ENCODE measurements at places on chromosomes 1 and 21.

- H3K36me3 ChIP-seq: no peaks in the 10 kb centered on the region
- H3K27me3 ChIP-seq: no peaks in the 10 kb centered on the region
- no peak for DNase-seq
- peaks cover 5% of the 10 kb centered on the region for H3K4me1 ChIP-seq
- H3K27ac ChIP-seq: no peak overlapping the region
These were observed 269.5 kb downstream of the NPHP4 start for GRCh38 chr1:5722635-5723164.

- no peak for DNase-seq
- peaks cover 52% of the 10 kb centered on the region for H3K4me1 ChIP-seq
- H3K4me3 ChIP-seq: no peak overlapping the region
- H3K36me3 ChIP-seq: no peaks in the 10 kb centered on the region
- H3K27ac ChIP-seq: no peak overlapping the region
- H3K27me3 ChIP-seq: no peaks in the 10 kb centered on the region
These were observed 5.2 kb downstream of the BCAR3 start for GRCh38 chr1:93676427-93676826.

DNA sequence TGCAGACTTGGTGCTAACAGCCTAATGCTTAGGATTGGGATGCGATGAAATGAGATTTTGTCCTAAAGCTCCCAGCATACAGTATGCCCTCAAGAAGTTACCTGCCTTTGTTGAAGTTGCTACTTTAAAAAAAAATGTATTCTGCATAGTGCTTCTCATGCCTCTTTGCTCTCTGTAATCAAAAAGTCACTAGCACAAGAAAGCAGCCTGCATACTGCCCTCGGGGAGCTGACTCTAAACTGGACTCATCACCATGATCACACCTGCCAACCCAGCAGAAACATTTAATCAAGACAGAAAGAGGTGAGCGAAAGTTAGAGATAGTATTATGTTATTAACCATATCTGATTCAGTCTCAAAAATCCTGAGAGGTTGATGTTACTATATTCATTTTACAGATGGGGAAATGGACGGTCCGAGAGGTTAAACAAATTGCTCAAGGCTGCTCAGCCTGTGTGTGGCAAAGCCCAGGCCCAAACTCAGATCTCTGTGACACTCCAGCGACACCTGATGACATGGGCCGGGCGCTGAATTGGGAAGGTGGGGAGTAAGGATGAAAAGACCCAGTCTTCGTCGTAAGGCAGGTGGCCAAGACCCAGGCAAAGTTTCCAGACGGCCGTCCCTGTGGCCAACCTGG lies 1.1 kb downstream of the BATF3 start:
- H3K4me1 ChIP-seq: peaks cover 27% of the 10 kb centered on the region
- H3K27ac ChIP-seq: no peak overlapping the region
- H3K36me3 ChIP-seq: no peaks in the 10 kb centered on the region

- no peak overlapping the region for H3K27ac ChIP-seq
- peak; percentile 14 for DNase-seq
- H3K4me1 ChIP-seq: peaks cover 3% of the 10 kb centered on the region
- H3K4me3 ChIP-seq: no peak overlapping the region
- H3K27me3 ChIP-seq: no peaks in the 10 kb centered on the region
- H3K36me3 ChIP-seq: no peaks in the 10 kb centered on the region
These were observed 326.4 kb downstream of the TGFB2 start for GRCh38 chr1:218671573-218671972.

GRCh38 chr1:60697204-60697994 lies 385.0 kb upstream of the NFIA start:
- no peaks in the 10 kb centered on the region for H3K36me3 ChIP-seq
- H3K4me1 ChIP-seq: no peaks in the 10 kb centered on the region
- no peaks in the 10 kb centered on the region for H3K27me3 ChIP-seq
- H3K27ac ChIP-seq: no peak overlapping the region

DNA sequence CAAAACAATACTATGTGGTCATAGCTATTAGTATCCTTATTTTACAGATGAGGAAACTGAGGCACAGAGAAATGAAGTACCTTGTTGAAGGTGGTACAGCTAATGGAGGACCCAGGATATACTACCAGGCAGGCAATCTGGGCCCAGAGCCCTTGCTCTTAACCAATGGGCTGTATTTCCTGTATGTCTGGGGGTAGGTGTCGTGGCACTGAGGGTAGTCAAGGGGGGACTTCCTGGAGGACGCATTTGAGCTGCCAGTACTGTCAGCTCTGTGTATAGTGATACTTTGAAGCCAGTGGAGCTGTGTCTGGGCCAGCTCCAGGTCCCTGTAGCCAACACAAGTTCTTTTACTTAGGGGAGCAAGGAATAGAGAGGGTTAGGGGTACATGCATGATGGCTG lies 34.9 kb downstream of the FAM151A start:
- H3K4me3 ChIP-seq: no peak overlapping the region
- no peaks in the 10 kb centered on the region for H3K4me1 ChIP-seq
- no peaks in the 10 kb centered on the region for H3K36me3 ChIP-seq
- DNase-seq: no peak
- no peak overlapping the region for H3K27ac ChIP-seq

DNA sequence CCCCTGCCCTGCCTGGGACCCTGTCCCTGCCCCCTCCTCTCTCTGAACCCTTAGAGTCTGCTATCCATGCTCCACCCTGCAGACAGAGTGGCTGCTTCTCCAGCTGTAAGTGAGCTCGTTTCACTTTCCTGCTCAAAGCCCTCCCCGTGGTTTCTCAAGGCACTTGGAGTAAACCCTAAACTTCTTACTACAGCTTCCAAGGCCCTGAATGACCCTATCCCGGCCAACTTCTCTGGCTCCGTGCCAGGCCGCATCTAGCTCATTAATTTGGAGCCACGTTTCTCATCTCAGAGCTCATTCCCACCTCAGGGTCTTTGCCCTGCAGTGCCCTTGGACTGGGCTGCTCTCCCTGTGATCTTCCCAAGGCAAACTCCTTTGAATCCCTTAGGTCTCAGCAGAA lies 235.1 kb upstream of the RUNX1 start:
- H3K27me3 ChIP-seq: no peaks in the 10 kb centered on the region
- DNase-seq: no peak
- no peaks in the 10 kb centered on the region for H3K36me3 ChIP-seq

GRCh38 chr1:172671591-172671990 lies 12.7 kb downstream of the FASLG start:
- peak overlapping the region; percentile 44 for H3K27ac ChIP-seq
- peaks cover 14% of the 10 kb centered on the region for H3K4me1 ChIP-seq
- no peak overlapping the region for H3K4me3 ChIP-seq

- H3K27me3 ChIP-seq: no peaks in the 10 kb centered on the region
- H3K4me3 ChIP-seq: no peak overlapping the region
These were observed 88.5 kb downstream of the BEND5 start for GRCh38 chr1:48688102-48688760.

DNA sequence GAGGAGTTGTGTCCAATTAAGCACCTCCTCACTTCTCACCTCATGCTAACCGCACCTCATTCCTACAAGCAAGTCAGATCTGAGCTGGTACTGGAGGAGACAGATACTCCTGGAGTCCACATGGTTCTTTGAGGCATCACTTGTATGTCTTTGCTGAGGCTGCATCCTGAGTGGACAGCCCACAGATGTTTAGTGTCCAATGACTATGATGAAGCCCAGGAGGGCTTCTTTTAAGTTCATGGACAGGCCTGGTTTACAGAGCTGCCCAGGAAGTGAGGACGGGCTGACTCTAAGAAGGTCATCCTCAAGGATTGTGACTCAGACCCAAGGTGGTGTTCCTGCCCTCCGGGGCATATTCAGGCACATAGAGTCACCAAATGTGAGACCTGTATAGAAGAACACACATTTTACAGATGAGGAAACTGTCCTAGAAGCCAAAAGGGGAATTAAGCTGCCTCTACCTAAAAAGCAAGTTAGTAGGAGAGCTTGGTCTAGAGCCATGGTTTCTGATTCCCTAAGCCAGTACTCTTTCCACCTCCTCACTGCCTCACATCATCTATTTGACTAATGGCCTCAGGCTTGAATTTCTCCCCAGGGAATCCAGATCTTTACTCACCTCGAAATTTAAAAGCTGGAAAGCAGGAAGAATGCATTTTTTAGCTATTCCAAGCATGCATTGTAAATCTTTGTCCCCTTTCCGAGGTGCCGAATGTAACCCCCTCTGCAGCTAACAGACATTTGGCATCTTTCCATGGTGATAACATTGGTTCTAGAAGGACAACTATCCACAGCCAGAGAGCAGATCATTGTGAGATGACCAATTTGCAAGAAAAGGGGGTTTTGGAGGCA lies 228.1 kb downstream of the OMA1 start:
- no peak overlapping the region for H3K27ac ChIP-seq
- H3K4me3 ChIP-seq: no peak overlapping the region
- no peaks in the 10 kb centered on the region for H3K4me1 ChIP-seq
- H3K27me3 ChIP-seq: no peaks in the 10 kb centered on the region
- no peaks in the 10 kb centered on the region for H3K36me3 ChIP-seq

GRCh38 chr1:173866413-173867115 lies 1.2 kb downstream of the GAS5 start:
- H3K36me3 ChIP-seq: peaks cover 5% of the 10 kb centered on the region
- peaks cover 12% of the 10 kb centered on the region for H3K4me1 ChIP-seq
- H3K4me3 ChIP-seq: peak overlapping the region; percentile 43
- no peaks in the 10 kb centered on the region for H3K27me3 ChIP-seq
- no peak for DNase-seq

GRCh38 chr1:1400576-1401456 lies 1.7 kb upstream of the CCNL2 start:
- H3K4me1 ChIP-seq: peaks cover 28% of the 10 kb centered on the region
- H3K27ac ChIP-seq: peak overlapping the region; percentile 83
- peak; percentile 38 for DNase-seq
- peak overlapping the region; percentile 48 for H3K4me3 ChIP-seq
- no peaks in the 10 kb centered on the region for H3K36me3 ChIP-seq

GRCh38 chr1:167648978-167649744 lies 19.1 kb downstream of the RCSD1 start:
- no peaks in the 10 kb centered on the region for H3K36me3 ChIP-seq
- H3K4me3 ChIP-seq: no peak overlapping the region
- H3K27me3 ChIP-seq: no peaks in the 10 kb centered on the region
- no peak for DNase-seq
- peaks cover 5% of the 10 kb centered on the region for H3K4me1 ChIP-seq

- H3K4me3 ChIP-seq: no peak overlapping the region
- H3K27me3 ChIP-seq: no peaks in the 10 kb centered on the region
- peak overlapping the region; percentile 81 for H3K27ac ChIP-seq
- no peaks in the 10 kb centered on the region for H3K36me3 ChIP-seq
These were observed 8.8 kb upstream of the FAM20B start for GRCh38 chr1:179016706-179017382.

GRCh38 chr1:80363689-80364475 lies 1357.4 kb upstream of the ADGRL4 start:
- no peaks in the 10 kb centered on the region for H3K27me3 ChIP-seq
- DNase-seq: no peak
- H3K27ac ChIP-seq: no peak overlapping the region
- no peaks in the 10 kb centered on the region for H3K4me1 ChIP-seq

DNA sequence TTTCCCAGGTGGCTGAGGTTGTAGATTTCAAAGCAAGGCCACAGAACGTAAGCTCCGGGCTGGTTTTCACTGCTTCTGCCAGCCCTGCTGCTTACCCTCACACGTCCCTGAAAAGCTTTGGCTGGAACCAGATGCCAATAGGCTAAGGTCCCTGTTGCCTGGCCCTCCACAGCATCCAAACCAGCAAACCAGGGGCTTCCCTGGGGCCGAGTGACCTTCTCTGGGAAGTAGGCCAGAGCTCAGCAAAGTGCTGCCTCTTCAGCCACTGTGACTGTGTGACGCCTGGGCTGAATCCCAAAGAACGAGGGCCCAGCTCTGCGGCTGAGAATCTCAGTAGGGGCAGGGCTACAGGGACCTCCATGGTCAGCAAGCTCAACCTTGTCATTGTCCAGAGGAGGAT lies 28.9 kb upstream of the RBM15 start:
- DNase-seq: no peak
- H3K4me1 ChIP-seq: no peaks in the 10 kb centered on the region
- no peaks in the 10 kb centered on the region for H3K27me3 ChIP-seq
- H3K36me3 ChIP-seq: no peaks in the 10 kb centered on the region
- no peak overlapping the region for H3K27ac ChIP-seq

- H3K4me3 ChIP-seq: no peak overlapping the region
- no peak overlapping the region for H3K27ac ChIP-seq
- DNase-seq: no peak
These were observed 29.0 kb upstream of the CASQ2 start for GRCh38 chr1:115797486-115797885.

GRCh38 chr21:33491373-33492102 lies at the start of gene DNAJC28:
DNAJC28 (minus strand) TSS chr21:33491716; CDS start chr21:33489393, 2,323 bp downstream.
- no peaks in the 10 kb centered on the region for H3K27me3 ChIP-seq
- DNase-seq: peak; percentile 97
- peaks cover 4% of the 10 kb centered on the region for H3K4me1 ChIP-seq
- no peaks in the 10 kb centered on the region for H3K36me3 ChIP-seq

DNA sequence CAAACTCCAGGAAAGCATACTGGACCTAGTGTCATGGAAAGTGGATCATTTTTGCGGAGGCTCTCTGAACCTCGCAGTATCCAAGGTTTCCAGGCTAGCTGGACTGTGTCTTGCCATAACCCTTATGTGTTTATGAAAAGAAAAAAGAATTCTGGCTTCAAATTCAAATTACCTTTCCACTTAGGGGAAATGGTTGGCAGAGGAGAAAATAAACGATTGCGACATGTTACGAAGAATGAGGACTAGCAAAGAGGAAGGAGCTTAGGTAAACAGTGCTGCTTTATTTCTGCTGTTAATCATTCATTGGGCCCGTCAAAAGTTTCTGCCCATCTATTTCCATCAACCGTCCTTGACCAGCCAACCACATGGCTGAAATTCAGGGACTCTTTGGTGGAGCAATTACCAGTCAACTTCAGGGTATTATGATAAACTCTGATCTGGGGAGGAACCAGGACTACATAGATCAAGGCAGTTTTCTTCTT lies at the start of gene C4BPA:
Gene C4BPA, plus strand, starts transcription at position 342 of the 482 bp plus-strand sequence. CDS start 8,793 bp downstream, outside the sequence.
- H3K4me3 ChIP-seq: no peak within 1 kb of the TSS
- H3K4me1 ChIP-seq: peaks cover 7% of the 10 kb centered on the region
- no peaks in the 10 kb centered on the region for H3K27me3 ChIP-seq
- no peaks in the 10 kb centered on the region for H3K36me3 ChIP-seq

DNA sequence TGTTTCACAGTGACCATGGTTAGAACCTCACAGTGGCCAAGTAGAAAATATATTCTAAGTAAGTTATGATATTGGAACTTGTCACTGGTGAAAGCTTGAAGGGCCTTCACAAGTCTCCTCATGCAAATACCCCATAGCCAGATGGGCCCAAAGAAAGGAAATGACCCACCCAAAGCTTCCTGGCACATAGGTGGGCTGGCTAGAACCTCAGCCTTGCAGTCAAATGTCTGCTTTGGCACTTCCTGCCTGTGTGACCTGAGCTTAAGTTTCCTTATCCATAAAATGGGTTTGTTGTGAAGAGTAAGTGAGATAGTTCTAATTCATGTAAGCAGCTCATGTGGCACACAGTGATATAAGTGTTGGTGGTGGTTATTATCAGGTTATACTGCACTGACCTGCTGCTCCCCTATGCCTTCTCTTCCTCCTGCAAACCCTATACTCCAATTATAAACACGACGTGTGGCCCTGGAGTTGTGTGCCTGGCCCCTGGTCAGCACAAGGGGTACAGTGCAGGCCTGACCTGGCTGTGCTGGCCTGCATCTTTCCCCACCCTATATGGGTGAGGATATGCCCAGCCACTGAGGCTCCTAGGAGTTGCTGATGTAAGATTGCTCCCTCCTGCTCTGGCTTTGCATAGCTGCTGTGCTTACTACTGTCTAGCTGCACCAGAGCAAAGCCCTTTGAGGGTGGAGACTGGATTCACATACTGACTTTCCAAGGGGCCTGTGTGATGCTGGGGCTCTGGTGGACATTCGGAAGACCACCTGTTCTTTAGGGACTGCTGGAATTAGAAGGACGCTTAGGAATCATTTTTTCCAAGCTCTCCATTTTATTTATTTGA lies 4.7 kb upstream of the SLFNL1 start:
- DNase-seq: no peak
- H3K4me1 ChIP-seq: no peaks in the 10 kb centered on the region
- no peak overlapping the region for H3K4me3 ChIP-seq
- H3K27ac ChIP-seq: no peak overlapping the region

- no peaks in the 10 kb centered on the region for H3K36me3 ChIP-seq
- H3K27me3 ChIP-seq: no peaks in the 10 kb centered on the region
- DNase-seq: peak; percentile 69
- H3K27ac ChIP-seq: no peak overlapping the region
- no peak overlapping the region for H3K4me3 ChIP-seq
These were observed 39.6 kb downstream of the UCHL5 start for GRCh38 chr1:193019442-193020026.

All from hepatocyte (in vitro differentiated cells).